ENCODE measurements at places on chromosomes 6 and 20. TPM values are rescaled to one million over a fixed set of nuclear protein-coding genes. Genes with fewer than 3 reads are reported as not detected.

DNA sequence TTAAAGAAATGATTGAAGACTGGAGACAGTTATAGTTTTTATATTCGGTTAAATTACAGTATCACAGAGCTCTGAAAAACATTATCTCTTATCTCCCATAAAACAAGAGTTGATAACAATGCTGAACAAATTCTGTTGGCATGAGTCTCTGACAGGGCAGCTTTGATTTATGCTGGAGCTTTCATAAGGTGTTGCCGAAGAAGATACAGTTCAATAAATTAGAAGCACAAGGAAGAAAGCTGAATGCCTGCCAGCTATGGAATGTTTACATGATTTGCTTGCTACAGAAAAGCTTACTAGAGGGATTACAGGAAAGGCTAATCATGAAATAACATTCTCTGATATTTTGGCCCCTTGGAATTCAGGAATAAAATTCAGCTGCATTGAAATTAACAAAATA, 431.9 kb upstream of the GJE1 start:
- DNase-seq = no peak

Gene FRK
- 18.3 TPM for total RNA-seq

Gene HLA-F
- 102 TPM for total RNA-seq

GRCh38 chr20:34538671-34539123, 19.8 kb upstream of the MAP1LC3A start:
- no peak for DNase-seq

Gene RBM38
- total RNA-seq = 32.3 TPM

GRCh38 chr6:141483598-141484061, 649.1 kb upstream of the GJE1 start:
- DNase-seq = peak; percentile 28

Gene ENPP1
- 7.3 TPM for total RNA-seq

DNA sequence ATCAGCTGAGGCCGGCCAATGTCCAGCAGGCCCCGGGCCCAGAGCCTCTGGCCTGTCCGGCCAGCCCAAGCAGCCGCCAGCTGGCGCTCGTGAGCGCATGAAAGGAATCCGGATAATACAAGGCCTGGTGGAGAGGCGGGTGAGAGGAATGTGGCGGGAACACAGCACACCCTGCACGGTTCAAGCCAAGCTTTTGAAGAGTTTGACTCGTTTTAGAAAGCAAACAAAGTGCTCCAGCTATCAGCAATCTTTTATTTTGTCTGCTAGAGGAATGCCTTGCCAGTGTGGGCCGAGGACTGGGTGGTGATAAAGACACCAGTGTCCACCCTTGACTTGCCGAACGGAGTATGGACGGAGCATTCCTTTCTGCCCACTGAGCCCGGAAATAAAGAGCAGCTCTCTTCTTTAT, 9.3 kb upstream of the NEDD9 start:
- peak; percentile 81 for DNase-seq

Gene PRL
- 0.18 TPM for total RNA-seq

DNA sequence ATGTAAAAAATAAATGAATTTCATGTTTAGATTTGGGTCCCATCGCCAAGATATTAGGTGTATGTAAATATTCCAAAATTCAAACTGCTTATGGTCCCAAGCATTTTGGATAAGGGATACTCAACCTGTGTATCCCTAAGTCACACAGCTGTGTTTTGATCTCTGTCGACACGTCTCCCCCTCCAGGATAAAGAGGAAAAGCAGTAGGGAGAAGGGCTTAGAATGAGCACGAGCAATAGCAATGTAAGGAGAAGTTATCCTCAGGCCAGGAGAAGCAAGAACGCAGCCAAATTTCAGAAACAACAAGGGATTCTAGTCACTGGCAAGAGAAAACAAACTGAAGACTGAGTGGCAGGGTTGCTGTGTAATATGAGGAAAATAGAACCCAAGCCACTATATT, 181.2 kb downstream of the AIG1 start:
- no peak for DNase-seq

Gene CDC5L
- 26.8 TPM for total RNA-seq

DNA sequence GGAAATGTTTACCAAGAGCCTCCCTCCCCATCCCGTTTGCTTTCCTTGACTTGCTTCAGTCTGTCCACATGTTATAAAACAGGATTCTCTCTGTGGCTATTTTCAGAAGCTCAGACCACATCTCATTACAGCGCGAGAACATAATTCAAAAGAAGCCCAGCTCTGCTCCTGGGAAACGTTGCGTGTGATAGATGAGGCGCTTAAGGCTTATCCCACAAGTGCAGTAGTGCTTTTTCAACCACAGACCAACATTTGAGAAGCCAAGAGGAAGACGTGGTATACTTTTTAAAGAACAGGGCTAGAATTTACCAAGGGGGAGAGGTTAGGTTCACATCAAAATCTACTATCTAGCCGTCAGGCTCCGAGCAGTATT, 239.5 kb downstream of the SLC24A3 start:
- DNase-seq = peak; percentile 62

GRCh38 chr6:74451953-74452352, 753.9 kb downstream of the COL12A1 start:
- DNase-seq = no peak

DNA sequence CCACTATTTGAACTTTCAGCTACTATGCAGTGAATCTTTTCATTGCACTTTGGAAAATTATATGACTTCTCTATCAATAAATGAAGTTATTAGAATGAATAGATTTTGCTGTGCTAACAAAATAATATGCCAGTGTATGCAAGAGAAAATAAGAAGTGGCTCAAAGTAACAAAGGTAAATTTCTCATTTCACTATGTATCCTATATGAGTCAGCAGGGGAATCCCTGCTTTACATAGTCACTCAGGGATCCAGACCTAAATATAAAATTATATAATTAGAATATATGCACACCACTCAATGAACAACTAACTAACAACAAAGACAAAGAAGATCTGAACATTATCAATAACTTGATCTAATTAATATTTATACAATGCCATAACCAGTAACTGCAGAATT, 390.8 kb upstream of the IRAK1BP1 start:
- DNase-seq = no peak

Gene MRPS18A
- total RNA-seq = 37.8 TPM

- peak; percentile 44 for DNase-seq
Measured at GRCh38 chr6:1312473-1313367, 822 bp downstream of the FOXQ1 start.

Gene SOX18
- total RNA-seq = 52.2 TPM

DNA sequence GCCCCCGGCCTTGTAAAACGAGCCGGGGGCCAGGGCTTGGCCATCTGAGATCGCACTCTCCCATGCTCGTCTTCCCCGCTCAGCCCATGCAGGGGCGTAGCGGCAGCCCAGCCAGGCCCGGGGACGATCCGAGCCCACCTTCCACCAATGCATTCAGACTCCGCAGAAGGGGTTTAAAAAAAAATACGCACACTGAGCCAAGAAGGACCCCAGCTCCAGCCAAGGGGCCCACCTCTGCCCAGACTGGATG, 320 bp downstream of the GSTA4 start:
- DNase-seq = no peak

- no peak for DNase-seq
Measured at GRCh38 chr6:132481189-132481588, 31.7 kb downstream of the STX7 start.

DNA sequence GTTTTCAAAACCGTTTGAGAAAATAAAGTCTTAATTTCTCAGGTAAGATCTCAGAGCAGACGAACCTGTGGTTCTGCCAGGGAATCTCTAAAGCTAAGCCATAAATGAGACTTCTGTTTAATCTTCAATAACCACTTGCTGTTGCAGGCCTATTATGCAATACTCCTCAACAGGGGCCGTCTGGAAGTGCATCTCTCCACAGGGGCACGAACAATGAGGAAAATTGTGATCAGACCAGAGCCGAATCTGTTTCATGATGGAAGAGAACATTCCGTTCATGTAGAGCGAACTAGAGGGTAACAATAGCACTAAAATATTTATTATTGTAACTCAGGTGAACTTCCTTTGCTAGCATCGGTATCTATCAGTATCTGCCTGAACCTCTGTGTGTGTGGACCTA, 223.7 kb downstream of the ARHGAP18 start:
- DNase-seq = no peak

GRCh38 chr20:1535420-1536175, 21.9 kb downstream of the SIRPD start:
- peak; percentile 8 for DNase-seq

DNA sequence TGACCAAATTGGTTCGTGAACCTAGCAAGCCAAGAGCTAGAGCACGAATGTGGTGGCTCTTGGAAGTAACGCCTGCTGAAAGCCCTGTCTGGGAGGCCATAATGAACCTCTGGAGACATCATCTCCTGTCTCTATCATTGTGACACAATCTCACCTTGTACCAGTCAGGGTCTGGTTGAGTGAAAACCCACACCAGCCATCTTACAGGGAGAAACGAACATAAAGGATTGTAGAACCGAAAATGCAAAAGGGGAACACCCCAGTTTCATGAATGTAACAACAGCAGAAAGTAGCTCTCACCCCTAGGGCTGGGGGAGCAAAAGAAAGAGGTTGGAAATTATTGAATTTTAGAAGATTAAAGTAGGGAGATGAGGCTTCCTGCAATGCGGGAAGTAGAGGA, 50.9 kb upstream of the TAB2 start:
- DNase-seq = no peak

Gene ADGRF1
- total RNA-seq = 4.0 TPM

- no peak for DNase-seq
Measured at GRCh38 chr20:25120457-25120856, 38.5 kb upstream of the VSX1 start.

Gene RREB1
- 50.7 TPM for total RNA-seq

DNA sequence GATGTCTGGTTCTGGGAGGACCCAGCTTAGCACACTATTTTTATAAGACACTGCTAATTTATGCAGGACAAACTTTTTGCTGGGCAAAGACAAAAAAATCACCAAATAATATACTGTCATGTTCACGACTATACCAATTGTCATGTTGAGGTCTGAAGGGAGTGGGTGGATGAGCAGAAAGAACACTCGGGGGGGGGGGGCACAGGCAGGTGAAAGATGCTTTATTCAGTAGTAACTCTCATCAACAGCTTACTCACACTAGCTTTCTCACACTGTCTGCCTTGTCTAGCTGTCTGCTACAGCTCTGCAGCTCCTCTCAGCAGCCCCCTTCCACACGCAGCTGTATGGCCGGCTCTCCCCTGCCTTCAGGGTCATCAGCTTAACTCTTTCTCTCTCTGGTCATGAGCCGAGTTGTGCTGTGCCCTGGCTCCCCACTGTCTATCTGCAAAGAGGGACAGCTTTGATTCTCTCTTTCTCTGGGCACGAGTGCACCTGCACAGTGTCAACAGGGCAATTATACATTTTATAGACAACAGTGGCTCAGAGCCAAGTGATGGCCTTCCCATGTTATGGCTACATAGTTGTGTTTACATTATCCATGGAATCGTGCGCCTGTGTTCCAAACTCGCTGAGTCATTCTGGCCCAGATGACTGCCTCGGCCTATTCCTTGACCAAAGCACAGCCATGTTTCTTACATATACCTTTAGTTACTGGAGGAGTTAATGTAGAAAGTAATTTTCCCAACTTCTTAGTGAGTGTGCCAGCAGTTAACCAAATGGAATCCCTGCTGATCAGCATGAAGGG, 187.7 kb upstream of the PRSS16 start:
- DNase-seq = no peak

- DNase-seq = no peak
Measured at GRCh38 chr6:5723841-5724691, 282.7 kb downstream of the NRN1 start.

- no peak for DNase-seq
Measured at GRCh38 chr6:153553627-153554026, 422.5 kb upstream of the RGS17 start.

Gene SLC16A10
- total RNA-seq = 9.2 TPM

Gene SIM1
- total RNA-seq = not detected

- DNase-seq = no peak
Measured at GRCh38 chr6:119233312-119233984, 116.1 kb downstream of the MAN1A1 start.

GRCh38 chr20:40331807-40332560, 357.1 kb downstream of the MAFB start:
- DNase-seq = peak; percentile 29

Gene OR2J3
- not detected for total RNA-seq

Gene PLEKHG1
- total RNA-seq = 40.0 TPM

DNA sequence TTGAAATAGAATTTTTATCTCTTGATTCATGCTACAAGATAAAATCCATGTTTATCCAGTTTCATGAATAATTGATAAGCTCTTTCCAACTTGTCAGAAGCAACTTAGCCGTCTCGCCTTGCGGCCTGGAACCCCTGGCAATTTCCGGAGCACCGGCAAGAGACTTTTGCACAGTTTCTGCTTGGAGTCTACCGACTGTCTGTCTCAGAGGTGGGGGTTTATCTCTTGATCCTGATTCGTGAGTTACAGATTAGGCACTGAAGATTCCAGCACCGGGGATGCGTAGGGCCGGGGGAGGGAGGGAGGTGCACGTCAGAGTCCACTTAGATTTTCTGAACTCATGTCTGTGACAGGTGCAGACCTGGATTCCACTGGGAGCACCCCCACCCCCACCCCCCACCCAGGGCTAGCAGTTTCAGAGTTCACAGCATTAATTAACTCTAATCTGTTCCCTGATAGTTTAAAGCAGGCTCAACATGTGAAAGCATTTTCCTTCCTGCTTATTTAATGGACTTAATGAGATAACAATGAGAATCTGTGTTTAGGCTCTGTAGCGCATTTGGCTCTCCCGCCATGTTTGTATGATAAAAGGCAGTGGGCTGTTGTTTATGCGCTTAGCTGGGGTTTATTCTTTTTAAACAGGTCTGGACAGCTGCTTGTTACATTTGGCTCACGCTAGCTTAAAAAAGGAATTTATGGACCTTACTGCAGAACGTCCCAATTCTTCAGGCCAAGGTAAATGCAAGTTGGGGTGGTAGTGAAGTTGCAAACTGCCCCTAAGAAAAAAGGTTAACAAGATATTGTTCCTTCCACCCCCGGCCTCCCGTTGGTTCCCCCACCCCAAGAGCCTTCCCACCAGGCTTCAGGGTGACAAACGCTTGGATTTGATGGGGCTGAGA, 8.1 kb upstream of the APCDD1L start:
- DNase-seq = peak; percentile 22

Gene TJAP1
- 24.1 TPM for total RNA-seq

- no peak for DNase-seq
Measured at GRCh38 chr6:35935469-35935868, 14.6 kb upstream of the SRPK1 start.

DNA sequence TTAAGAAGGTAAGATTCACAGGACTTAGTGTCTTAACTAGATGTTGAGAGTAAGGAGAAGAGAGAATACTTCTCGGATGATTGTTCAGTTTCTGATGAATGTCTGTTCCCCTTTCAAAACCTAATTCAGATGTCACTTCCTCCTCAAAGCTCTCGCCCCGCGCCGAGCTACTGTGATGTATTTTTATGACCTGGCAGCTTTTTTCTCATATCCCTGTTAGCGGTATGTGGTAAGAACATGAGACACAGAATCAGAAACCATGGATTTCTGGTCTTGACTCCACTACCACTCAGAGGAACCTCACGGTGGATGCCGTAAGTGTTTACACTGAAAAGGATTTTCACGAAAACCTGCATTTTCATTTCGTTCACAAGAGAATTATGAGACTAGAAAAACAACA, 48.4 kb downstream of the CEP43 start:
- no peak for DNase-seq
